ENCODE measurements at places on chromosomes 12 and 14.

DNA sequence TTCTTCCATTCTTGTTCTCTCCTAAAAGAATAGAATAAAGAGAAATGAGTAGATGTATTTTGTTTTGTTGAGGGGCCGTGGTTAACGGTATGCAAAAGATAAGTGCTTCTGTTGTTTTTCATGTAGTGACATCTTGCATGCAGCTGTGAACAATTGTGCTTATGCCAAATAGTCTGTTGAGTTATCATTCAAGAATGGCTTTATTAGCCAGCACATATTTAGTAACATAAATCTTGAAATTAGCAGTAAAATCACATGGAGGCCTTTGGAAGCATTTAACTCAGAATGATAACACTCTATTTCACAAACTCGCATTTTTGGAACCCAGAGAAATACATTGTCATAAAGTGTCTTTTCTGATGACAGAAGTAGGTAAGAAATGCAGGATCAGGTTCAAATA, 1772.0 kb upstream of the FLRT2 start:
- DNase-seq, result no peak

- DNase-seq, result no peak
These were observed 501.2 kb downstream of the GALC start for GRCh38 chr14:87491816-87492215.

- no peak for DNase-seq
These were observed 7.1 kb downstream of the IPO4 start for GRCh38 chr14:24181371-24182077.

GRCh38 chr12:64494998-64495729, 43.2 kb downstream of the TBK1 start:
- DNase-seq, result no peak

Data from stimulated activated CD8-positive, alpha-beta memory T cell treated with anti-CD3 and anti-CD28 coated beads, Interleukin-7, amount 100 ng/mL, for 24 hours (primary cell).